H54 (cell line): ENCODE measurements at places on chromosomes 5 and 9.
A peak's percentile ranks its signal among the peaks of the same experiment; 100 is the strongest.

DNA sequence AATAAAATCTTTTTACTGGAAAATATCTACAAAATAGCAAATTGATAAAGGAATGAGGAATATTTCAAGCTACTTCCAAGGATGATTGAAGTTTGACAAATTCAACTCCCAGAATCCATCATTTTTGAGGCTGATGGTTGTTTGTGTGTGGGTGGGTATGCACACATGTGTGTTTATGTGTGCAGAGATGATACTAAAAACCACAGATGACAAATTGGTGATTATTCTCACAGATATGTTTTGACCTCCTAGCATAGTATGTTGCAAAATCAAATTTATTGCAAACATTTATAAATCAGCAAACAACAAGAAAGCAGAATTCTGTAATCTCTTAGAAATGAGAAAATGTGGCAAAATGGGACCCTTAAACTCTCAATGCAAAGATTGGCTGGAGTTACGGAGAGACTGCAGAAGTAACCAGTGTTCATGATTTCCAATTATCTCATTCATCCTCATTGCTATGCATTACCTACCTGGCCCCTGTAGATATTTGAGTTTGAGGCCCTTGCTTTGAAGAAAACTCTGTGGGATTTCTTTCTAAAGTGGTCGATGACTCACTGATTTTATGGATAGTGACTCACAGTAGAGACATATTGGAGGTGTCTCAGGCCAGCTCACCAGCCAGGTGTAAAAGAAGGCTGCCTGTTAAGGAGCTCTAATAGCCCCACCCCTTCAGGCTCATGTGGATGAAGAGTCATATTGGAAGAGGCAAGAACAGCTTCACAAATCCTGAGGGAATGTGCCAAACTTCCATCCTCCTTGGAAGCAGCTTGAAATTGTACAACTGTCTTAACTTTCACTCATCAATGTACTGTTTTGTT lies 44.6 kb upstream of the TMC1 start:
- peak; percentile 79 for DNase-seq

- DNase-seq = no peak
These were observed 88.3 kb downstream of the FSTL4 start for GRCh38 chr5:133523961-133524586.

DNA sequence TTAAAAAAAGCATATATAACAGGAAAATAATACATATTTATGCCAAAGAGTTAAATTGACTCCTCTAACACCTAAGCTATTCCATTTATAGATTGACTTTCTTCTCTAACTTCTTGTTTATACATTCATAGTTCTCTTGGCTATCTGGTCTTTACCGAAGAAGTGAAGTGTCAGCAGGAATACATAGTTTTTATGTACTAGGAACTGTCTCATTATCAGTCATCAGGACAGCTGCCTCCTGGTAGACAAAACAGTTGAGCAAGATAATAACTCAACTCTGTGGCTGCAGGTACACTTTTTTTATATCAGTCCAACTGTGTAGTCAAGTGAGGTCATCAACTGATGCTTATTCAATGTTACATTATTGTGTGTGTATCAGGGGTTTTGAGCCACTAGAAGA lies 1436.0 kb upstream of the NUDT12 start:
- no peak for DNase-seq

DNA sequence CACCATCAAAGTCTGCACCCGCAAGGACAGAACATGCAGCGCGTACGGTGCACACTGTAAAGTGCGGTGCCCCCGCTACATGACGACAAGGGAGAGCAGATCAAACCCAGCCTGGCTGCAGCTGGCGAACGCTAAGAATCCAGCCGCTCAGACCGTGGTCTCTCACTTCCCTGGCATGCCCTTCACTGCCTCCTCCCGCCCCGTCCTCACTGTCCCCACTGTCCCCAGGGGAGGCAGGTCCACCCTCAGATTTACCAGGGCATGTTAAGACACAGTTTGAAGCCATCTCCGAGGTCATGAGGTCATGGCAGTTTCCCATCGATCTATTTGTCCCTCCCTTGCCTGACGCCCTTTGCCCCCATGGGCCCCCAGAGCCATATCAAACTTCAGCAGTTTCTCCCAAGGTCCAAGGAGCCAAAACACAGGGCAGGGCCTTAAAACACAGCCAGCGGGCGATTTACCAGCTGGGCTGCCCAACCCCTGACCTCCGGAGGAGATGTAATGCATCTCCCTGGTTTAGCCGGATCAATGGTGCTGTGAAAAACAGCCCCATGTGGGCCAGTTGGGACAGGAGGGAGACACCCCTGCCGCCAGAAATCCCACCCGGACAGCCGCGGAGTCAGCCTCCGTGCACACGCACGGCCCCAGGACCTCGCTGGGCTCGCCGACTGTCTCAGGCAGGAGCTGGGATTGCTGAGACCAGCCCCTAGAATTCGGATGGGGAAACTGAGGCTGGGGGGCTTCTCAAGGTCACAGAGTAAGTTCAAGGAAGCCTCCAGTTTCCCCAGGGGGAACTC lies 52.3 kb upstream of the FUBP3 start:
- DNase-seq = no peak

DNA sequence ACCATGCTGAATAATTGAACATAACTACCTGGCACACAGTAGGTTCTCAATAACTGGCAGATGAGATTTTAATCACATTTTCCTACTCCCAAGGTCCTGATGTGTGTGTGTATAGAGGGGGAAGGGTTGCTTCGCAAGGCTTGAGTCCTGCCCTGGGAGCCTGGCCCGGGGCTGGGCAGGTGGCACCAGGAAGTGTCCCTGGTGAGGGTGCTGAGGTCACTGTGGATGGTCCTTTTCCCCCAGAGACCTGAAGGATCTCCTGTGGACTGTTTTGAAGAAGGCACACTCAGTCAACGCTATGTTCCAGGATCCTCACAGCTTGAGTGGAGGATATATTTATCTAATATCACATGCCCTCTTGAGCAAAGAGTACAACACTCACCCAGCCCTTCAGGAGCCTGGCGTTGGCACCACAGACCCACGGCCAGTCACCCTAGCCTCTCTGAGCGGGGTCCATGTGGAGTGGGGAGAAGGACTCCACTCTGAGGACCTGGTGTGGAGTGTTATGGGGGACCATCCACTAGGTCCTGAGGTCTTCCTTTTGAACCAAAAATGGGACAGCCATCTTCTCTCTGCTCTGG lies 177.8 kb downstream of the GABBR2 start:
- no peak for DNase-seq

- DNase-seq = no peak
These were observed 112.1 kb downstream of the BASP1 start for GRCh38 chr5:17329571-17329970.

DNA sequence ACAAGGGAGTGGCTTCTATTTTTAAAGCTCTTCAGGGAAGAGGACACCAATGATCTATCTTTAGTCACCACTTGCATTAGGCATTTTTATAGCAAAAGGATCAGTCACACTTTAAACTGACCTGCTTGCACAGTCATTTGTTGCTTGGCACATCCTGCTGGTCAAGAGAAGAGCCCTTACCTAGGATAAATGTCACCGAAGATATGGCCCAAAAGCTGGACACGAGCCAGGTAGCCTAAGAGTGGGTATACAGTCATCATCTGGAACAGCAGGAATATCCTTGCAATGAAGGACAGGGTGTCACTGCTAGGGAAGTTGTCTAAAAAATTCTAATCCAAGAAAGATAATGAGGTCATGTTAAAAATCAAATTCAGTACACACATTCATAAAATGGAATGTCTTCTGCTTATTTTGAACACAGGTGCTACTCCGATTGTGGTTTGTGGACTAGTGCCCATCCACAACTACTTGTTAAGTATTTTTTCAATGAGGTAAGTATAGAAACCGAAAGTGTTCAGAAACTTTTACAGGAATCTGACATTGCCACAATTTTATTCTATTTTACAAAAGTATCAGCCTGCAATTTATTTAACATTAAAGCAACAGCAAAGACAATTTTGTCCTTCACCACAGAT lies 78.4 kb downstream of the SLC38A9 start:
- DNase-seq = peak; percentile 25

- DNase-seq = no peak
These were observed 134.7 kb upstream of the SV2C start for GRCh38 chr5:75948438-75948837.

GRCh38 chr9:38141746-38142591 lies 72.9 kb upstream of the SHB start:
- peak; percentile 38 for DNase-seq

GRCh38 chr9:36426945-36427344 lies 26.9 kb upstream of the RNF38 start:
- DNase-seq = no peak

- DNase-seq = no peak
These were observed 71.1 kb downstream of the ALDH7A1 start for GRCh38 chr5:126523818-126524510.

- DNase-seq = no peak
These were observed 1.6 kb upstream of the PAIP2 start for GRCh38 chr5:139340051-139340450.

DNA sequence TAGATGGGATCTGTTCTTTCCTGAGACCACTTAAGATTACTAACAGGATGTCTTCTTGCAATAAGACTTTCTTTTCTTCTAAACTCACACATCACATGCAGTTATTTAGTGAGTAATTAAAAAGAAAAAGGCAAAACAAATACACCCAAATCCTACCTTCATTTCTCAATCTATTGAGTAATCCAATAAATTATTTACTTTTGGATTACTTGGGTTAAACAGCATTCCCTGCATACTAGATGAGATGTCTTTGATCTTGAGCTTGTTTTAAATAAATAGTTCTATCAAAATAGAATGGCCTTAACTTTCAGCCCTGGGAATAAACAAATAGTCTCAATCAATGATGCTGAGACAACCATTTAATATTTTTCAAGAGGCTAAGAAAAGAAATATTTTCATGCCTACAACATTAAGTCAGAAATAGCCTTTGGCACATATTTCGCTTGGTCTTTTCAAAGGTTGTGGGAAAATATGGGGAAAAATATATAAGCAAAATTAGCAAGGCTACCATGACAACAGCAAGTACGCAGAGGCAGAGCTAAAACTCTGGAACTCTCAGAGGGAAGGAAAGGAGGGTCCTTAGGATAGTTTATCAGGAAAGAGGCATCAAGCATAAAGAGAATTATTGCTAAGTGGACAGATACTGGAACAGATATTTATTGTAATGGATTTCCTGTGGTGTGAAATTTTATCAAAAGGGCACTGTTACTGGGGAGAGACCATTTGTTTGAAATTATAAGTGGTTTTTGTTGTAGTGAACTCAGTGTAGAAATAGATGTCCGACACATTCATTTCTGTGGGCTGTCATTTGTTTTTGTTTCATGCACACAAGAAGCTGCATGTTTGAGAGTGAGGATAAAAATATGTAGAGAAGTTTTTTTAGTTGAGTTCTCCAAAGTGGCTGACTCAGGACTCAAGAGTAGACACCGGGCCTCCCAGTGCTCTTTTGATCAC lies 70.2 kb upstream of the CDH6 start:
- DNase-seq = no peak

- DNase-seq = peak; percentile 91
These were observed 29.6 kb downstream of the LHX2 start for GRCh38 chr9:124040935-124041816.

GRCh38 chr5:112848116-112848811 lies 12.8 kb upstream of the SRP19 start:
- peak; percentile 19 for DNase-seq

GRCh38 chr5:132887283-132887682 lies 13.8 kb downstream of the LEAP2 start:
- no peak for DNase-seq

DNA sequence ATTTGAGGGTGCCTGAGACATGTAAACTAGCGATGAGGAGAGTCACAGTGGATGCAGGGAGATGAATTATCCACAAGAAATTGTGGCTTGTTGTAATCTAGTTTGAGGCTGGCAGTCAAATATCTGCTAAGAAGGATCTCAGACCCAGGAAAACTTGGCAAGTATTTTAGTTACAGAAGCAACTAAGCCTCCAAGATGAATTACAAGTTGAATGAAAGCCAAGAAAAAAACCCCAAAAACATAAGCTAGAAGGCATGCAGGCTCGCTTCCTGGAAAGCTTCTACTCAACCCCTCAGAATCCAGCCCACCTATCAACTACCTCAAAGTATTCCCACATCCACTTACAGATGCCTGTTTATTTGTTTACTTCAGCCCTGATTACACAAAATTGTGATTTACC lies 696.9 kb downstream of the MAT2B start:
- no peak for DNase-seq

DNA sequence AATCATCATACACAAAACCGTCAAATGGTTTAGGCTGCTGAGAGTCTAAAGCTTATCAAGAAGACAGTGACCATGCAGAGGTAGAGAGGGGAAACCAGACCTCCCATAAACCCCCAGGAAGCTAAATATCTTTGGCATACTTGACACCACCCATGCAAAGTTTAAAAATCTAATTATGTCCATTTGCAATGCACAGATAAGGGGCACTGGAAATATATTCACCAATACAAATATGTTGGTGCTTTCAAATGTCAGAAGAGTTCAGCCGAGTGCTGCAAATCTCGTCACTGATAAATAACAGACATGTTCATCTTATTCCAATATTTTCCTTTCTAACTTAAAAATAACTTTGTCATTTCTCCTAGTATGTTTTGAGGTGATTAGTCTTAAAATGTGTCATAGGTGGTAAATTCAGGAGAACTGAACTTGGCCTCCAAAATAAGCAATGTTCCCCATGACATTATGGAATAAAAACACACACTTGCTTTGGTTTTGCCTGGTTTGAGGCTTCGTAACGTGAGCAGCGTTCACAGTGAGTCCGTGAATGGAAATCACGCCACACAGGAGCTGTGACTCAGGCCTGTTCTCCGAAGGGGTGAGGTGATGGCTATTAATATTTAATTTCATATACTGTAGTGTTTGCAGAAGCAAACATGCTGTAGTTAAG lies 182.2 kb downstream of the AOPEP start:
- no peak for DNase-seq

- no peak for DNase-seq
These were observed 18.6 kb upstream of the PITX1 start for GRCh38 chr5:135052511-135053145.

GRCh38 chr5:157924931-157925729 lies 66.2 kb upstream of the CLINT1 start:
- DNase-seq = no peak

DNA sequence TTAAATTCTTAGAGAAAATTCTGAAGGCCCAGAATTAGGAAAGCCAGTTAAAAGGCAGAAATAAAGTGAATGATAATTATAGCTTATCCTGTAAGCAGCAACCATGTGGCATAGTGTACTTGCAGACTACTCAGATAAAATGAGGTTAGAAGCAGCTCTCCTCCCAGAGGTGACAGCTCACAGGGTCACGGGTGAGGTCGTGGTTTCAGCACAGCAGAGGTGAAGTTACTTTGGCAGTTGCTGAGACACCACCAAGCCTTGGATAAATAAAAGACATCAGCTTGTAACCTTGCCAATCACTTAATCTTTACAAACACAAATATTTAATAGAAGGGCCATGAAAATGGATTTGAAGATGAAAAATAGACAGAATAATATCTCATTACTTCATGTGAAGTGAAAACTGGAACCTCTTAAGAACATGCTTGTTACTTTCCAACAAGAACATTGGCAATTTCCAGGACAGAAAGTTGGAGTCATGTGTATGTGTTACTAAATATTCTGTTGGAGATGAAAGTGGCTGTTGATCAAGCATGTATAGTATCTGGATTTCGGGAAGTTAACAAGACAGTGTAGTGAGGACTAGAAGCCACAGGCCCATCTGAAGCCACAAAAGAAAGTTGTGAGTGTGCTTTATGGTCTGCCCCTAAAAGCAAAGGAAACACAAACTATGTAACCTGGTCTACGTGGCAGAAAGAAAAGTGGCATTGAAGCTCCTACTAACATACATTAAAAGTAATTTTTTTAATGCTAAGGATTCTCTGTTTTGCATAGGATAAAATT lies 134.4 kb downstream of the ERCC6L2 start:
- no peak for DNase-seq
